SJSA1 (cell line): ENCODE measurements at places on chromosomes 7 and 10.

- DNase-seq: no peak
Observed at GRCh38 chr7:131626643-131627042, 70.2 kb upstream of the PODXL start.

GRCh38 chr10:50362547-50363125, 111.3 kb upstream of the ASAH2 start:
- no peak for DNase-seq

DNA sequence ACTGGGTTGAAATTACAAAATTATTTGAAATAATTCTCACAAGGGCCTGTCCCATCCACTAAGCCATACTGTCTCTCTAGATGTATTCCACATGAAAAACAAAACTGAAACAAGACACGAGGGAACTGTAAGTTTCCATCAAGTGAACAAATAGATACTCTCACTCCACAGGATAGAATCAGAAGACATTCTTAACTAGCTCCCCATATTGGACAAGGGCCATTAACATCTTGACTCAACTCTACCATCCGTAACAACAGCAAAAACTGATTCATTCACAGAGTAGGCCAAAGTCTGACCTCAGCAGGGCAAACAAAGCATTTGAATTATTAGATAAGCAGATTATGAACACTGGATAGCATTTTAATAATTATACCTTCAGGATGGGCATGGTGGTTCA, 29.1 kb downstream of the UBE2H start:
- DNase-seq: no peak

GRCh38 chr7:32093415-32094408, 23.5 kb upstream of the PDE1C start:
- no peak for DNase-seq

GRCh38 chr7:125316466-125316865, 386.8 kb upstream of the POT1 start:
- no peak for DNase-seq

DNA sequence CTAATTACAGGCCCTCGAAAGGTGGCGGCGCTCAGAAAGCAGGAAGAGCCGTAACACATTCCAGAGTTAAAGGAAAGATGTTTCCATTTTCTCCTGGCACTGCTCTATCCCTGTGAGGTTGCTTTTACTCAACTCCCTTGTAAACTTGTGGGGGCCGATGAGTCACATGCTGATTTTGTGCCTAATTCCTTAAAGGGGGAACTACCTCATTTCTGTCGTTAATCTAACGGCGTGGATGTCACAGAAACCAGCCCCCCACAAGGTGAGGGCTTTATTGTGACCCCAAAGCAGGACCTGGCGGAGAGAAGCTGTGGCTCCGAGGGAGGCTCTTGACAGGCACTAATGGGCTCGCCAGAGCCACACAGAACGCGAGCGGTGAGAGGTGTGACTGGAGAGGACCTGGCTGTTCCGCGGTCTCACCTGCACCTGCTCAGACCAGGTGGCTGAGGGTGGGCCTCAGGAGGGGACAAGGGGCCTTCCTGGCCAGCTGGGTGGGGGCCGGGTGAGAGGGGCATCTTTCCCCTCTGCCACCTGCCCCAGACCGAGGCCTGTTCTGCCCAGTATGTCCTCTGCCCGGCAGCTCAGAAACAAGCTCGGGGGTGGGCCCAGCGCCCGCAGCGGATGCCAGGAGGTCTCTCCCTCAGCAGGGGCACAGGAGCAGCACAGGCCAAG, 50.9 kb downstream of the CALML3 start:
- DNase-seq: peak; percentile 55

DNA sequence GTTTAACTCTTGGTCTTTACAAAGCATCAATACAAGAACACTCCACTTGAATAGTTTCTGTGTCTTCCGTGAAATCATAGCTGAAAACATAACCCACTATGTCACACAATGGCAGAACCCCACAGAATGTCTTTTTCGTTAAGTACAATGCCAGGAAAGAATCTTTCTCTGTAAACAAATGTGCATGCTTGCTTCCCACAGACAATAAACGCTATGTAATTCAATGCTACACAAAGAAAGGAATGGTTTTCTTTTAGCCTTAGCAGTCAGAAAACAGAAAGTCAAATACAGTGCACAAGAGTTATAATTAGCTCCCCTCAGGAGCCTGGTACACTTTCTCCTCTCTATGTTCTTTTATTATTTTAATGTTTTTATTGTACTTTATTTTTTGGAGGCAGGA, 186.1 kb downstream of the SRPK2 start:
- no peak for DNase-seq

DNA sequence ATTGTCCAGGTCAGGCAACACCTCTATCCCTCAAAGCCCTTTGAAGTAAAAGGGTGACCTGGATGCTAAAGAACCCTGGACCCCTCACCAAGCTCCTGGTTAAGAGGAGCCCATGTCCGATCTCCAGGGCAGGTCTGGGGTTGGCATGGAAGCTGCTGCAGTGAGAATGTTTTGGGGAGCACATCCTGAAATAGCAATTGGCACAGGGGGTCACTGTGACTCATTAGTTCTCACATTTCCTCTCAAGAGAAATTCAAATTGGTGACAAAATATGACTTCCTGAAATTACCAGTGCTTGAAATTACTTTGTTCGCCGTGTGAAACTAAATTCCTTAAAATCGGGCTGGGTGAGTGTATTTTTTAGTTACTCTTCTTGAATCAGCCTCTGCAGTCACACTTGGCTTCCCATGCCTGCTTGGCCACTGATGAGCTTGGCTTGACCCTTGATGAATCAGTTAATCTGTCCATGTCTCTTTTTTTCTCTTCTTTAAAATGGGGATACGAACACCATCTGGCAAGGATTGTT, 18.8 kb upstream of the ARHGAP22 start:
- DNase-seq: no peak

DNA sequence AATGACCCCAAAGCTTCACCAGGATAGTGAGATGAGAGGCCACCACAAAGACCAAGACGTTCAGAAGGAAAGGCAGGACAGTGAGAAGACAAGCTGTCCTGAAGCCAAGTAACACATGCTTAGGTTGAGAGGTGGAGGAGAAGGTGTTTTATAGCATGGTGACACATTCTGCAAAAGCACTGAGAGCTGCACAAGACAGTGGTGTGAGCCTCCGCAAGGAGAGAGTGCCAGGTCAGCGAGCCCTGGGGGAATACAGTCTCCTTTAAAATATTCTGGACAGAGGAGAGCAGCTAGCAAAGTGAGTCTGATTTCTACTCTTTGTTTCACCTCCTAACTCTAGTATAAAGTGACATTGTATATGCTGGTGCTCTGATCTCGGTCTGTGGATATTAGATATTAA, 68.0 kb upstream of the VKORC1L1 start:
- DNase-seq: no peak

GRCh38 chr10:76444034-76444800, 1012.8 kb downstream of the LRMDA start:
- DNase-seq: no peak

- DNase-seq: no peak
Observed at GRCh38 chr7:115300231-115300870, 378.5 kb downstream of the MDFIC start.

- no peak for DNase-seq
Observed at GRCh38 chr10:103507235-103508191, 14.0 kb downstream of the NEURL1 start.

DNA sequence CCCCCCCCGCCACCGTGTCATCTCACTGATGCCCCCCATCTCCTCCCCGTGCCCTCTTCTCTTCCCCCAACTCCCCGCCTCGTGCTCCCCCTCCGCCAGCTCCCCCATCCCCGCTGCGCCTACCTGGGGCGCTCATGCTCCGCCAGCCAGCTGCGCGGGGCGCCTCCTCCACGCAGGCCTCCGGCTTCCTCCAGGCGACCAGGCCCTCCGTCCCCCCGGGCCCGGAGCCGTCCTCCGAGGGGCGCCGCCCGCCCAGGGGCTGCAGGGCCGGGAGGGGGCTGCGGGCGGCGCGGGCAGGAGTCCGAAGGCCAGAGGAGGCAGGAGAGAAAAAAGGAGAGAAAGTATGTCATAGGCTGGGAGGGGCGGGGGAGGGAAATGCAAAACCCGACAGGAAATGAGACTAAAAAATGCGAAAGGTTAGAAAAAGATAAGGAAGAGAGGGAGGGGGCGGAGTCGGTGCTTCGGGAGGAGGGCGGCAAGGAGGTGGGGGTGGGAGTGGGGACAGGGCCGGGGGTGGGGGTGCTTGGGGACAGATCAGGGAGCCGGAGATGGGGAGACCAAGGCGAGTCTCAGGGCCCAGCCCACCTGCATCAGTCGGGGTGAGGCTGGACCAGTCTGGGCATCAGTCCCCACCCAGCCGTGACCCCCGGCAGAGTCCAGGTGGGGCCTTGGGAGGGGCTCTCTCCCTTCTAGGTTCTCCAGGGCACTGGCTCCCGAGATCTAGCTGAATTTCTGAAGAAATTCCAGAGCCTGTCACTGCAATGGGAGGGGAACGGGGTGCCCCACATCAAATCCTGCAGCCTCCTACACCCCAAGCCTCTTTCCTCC, at the start of gene CARD11:
Gene CARD11, minus strand, starts transcription at position 324 of the 828 bp plus-strand sequence. CDS start 85,361 bp downstream, outside the sequence.
- no peak for DNase-seq

DNA sequence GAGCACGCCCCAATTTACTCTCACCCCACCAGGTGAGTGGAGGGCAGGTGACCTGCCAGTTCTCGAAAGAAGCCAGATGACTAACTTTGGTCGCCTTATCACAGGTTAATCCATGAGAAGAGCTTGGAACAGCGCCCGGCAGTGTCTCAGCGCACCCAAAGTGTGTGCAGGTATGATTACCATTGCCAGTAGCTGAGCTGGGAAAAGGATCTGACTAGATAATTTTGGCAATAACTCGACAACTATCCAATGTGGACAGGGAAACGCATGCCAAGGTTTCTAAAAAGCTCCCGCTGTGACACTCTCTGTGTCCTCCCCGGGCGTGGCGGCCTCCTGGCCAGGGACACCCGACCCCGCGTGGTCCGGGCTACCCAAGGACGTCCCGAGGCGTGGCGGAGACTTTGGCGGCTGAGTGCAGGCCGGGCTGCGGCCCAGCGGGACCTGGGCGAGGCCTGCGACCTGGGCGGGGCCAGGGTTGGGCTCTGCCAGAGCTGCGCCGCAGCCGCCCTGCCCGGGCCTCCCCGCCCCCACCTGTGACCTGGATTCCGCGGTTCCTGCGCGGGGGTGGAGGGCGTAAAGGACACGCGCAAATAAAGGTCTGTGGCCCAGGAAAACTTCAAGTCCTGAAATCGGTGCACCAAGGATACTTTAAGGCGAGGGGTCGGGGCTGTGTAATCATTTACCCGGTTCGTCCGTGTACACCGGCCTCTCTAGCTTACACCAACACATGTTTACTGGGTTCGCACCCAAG, 13.7 kb upstream of the WAPL start:
- no peak for DNase-seq

GRCh38 chr10:14413523-14413922, 82.8 kb upstream of the FRMD4A start:
- DNase-seq: no peak

- DNase-seq: no peak
Observed at GRCh38 chr7:75640201-75640600, 98.5 kb downstream of the HIP1 start.

GRCh38 chr10:78408671-78409472, 375.2 kb downstream of the RPS24 start:
- no peak for DNase-seq

- no peak for DNase-seq
Observed at GRCh38 chr10:18501629-18502028, 149.8 kb downstream of the NSUN6 start.

DNA sequence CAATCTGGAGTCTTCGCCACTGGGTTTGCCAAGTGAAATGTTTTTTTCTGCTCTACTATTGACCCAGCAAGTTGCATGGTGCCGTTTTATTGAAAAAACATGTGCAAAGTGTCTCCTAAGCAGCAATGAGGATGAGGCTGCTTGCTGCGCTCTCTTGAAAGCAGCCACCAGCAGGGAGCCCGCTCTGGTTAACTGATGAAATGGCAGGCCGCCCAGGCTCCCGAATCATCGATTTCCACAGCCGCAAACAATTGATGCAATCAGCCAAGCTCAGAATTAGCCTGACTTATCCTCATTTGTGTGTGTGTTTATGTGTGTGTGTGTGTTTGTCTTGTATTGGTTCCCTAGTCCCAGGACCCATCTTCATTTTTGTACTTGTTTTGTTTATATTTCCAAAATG, 22.2 kb upstream of the LYZL1 start:
- no peak for DNase-seq

DNA sequence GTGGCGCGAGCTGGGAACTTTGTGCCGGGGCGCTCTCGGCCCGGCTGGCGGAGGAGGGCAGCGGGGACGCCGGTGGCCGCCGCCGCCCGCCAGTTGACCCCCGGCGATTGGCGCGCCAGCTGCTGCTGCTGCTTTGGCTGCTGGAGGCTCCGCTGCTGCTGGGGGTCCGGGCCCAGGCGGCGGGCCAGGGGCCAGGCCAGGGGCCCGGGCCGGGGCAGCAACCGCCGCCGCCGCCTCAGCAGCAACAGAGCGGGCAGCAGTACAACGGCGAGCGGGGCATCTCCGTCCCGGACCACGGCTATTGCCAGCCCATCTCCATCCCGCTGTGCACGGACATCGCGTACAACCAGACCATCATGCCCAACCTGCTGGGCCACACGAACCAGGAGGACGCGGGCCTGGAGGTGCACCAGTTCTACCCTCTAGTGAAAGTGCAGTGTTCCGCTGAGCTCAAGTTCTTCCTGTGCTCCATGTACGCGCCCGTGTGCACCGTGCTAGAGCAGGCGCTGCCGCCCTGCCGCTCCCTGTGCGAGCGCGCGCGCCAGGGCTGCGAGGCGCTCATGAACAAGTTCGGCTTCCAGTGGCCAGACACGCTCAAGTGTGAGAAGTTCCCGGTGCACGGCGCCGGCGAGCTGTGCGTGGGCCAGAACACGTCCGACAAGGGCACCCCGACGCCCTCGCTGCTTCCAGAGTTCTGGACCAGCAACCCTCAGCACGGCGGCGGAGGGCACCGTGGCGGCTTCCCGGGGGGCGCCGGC, 870 bp downstream of the FZD1 start:
- DNase-seq: peak; percentile 71

- no peak for DNase-seq
Observed at GRCh38 chr10:4426866-4427265, 399.1 kb upstream of the AKR1E2 start.

- no peak for DNase-seq
Observed at GRCh38 chr10:27542812-27543211, 38.7 kb downstream of the RAB18 start.

- DNase-seq: no peak
Observed at GRCh38 chr7:84195295-84196060, 889 bp upstream of the SEMA3A start.

DNA sequence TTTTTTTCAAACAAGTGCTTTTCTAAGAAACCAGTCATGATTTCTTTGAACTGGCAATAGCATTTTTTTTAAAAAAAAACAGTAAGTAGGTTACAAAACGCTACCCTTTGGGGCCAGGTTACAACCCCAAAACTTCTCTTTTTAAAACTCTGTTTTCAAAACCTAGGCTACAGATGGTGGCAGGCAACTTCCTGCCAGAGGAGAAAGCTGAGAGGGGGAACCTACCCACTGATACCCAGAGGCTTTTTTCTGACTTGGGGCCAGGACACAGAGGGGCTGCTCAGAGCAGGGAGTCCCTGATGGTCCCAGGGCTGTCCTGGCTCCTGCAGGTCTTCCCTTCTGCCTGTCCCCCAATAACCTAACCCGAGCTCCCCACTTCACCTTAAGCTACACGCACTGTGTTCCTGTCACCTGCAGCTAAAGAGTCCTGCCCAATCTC, 6.9 kb downstream of the STN1 start:
- DNase-seq: no peak

- peak; percentile 82 for DNase-seq
Observed at GRCh38 chr7:139109188-139109982, at the start of gene ZC3HAV1. Gene ZC3HAV1 (minus strand): TSS chr7:139109720. CDS start chr7:139109331, 389 bp downstream.

- DNase-seq: no peak
Observed at GRCh38 chr7:14858410-14858809, 44.1 kb downstream of the DGKB start.
